ENCODE measurements at places on chromosomes 4 and X.

DNA sequence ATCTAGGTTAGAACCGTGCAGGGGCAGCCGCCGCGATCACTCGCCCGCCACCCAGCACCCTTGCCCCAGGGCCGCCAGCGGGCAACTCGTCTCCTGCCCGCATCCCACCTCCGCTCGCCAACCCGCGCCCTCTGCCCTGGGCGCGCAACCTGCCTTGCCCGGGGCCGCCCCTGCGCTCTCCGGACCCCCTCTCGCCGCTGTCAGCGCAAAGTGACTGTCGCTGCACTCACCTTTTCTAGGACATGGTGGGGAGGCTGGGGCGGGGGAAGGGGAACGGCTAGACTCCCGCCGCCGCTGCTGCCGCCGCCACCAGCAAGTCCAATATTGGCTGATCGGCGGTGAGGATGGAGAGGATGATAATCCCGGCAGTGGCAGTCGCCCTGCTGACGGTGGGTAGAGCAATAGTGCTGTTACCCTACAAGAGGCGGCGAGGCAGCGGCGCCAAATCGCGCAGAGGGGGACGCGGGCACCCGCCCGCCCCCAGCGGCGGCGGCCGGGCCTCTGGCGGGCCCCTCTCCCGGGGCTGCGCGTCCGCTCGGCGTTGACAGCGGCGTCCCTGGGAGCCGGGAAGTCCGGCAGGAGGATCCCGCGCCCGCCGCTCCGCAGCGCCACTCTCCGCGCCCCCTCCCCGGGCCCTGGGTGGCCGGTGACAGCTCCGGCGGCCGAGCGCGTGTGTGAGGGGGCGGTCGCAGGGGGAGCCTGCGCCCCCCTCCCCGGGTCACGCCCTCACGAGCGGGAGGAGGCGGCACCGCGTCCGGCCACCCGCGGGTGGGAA is 2.3 kb upstream of the NR3C2 start:
- DNase-seq: peak; percentile 58

DNA sequence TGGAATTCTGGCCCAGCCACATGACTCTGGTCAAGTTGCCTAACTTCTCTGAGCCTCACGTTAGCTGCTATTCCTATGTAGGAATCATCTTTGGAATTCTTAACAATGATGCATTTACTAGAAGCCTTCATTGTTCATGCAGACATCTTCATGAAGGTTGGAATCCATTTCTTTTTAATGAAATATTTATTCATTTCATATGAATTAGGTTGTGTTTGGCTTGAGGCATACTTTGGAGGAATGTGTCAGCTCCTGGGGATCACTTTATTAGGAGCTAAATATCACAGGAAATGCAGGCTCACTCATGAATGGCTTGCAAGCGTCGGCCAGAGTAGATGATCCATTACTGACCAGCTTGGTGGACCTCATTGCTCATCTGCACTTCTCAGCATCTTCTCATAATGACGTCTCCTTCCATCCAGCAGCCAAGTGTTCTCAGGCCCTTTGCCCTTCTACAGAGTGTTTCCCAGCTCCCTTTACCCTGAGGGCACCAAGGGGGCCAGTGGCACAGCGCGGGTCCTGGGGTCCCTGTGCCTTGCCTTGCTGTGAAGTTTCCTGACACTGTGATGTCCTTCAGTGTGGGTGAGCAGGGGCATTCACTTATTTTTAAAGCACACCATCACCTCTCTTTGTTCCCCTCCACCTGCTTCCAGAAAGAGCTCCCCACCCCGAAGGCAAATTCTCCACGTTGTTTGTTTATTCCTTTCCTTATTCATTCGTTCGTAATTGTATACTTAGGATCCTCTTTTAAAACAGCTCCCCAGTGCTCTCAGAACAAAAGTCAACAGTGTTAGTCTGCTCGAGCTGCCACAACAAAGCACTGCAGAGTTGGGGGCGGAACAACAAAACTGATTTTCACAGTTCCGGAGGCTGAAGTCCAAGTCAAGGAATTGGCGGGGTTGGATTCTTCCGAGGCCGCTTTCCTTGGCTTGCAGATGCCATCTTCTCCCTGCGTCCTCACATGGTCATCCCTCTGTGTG is 106.8 kb downstream of the STK32B start:
- no peak for DNase-seq

GRCh38 chr4:140152013-140152703 is 1.8 kb downstream of the MAML3 start:
- DNase-seq: peak; percentile 63

GRCh38 chrX:45295259-45295986 is 94.7 kb upstream of the DIPK2B start:
- no peak for DNase-seq

DNA sequence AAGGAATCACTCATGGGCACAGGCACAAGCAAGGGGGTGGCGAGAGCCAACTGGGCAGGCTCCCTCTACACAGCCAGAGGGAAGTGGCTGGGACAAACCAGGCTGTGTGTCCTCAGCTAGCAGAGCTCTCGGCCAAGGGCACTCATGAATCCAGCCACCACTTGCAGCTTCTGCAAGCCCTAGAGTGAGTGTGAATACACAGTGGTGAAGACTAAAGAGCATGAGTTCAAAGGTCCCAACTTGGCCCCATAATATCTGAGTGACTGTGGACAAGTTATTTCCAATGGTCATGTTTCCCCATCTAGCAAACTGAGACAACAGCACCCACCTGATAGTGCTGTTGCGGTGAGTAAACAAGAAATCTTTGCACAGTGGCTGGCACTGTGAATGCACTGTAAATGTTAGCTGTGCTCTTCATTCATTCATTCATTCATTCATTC is 51.7 kb downstream of the ADGRG2 start:
- DNase-seq: no peak

DNA sequence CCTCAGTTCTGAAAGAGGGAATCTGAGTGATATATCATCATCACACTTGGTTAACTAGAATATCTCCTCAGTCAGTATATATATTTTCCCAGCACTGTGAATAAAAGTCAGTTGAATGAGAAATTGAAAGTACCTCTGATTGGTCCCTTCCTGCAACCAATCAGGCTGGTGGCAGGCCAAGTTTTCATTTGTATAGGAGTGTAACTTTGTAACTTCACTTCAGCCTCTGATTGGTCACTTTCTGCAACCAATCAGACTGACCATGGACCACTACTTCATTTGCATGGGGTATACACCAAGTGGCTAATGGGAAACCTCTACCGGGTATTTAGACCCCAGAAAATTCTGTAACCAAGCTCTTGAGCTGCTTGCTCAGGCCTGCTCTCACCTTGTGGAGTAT is 2.0 kb upstream of the PGK1 start:
- no peak for DNase-seq

DNA sequence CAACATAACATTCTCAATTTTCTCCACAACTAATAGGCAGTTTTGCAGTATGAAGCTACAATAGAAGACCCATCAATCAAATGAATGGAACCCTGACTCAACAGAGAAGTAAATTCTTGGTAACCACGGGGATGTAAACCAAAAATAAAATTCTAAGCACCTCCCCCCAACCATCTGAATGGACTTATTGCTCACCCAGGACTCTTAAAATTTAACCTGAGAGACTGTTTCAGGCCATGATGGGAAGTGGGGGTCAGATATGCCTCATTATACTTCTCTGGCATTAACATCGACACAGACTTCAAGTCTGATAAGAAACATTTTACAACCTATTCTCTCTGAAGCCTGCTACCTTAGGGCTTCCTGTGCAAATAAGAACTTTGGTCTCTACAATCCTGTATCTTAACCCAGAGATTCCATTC is 620.9 kb downstream of the TLL1 start:
- no peak for DNase-seq

- no peak for DNase-seq
Measured at GRCh38 chr4:83989835-83990234, 453.9 kb downstream of the GPAT3 start.

Data from activated B cell treated with CpG ODN at 0.5 μM for 24 hours (primary cell).